ENCODE measurements at places on chromosomes 3 and 15.

DNA sequence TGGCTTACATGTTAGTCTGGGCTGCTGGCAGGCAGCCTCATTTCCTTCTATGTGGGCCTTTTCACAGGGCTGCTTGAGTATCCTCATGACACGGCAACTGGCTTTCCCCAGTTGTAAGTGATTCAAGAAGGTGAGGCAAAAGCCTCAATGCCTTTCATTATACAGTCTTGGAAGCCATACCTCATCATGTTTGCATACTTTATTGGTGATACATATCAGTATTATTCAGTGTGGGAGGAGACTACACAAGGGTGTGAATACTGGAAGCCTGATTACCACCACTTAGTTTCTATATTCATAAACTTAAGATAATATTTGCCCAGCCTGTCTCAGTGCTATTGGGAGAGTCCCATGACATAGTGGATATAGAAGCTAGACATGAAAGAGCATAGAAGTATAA lies 346.8 kb downstream of the SOX2 start:
- DNase-seq: no peak

- no peak for DNase-seq
Observed at GRCh38 chr3:172018364-172018763, 21.0 kb upstream of the FNDC3B start.

DNA sequence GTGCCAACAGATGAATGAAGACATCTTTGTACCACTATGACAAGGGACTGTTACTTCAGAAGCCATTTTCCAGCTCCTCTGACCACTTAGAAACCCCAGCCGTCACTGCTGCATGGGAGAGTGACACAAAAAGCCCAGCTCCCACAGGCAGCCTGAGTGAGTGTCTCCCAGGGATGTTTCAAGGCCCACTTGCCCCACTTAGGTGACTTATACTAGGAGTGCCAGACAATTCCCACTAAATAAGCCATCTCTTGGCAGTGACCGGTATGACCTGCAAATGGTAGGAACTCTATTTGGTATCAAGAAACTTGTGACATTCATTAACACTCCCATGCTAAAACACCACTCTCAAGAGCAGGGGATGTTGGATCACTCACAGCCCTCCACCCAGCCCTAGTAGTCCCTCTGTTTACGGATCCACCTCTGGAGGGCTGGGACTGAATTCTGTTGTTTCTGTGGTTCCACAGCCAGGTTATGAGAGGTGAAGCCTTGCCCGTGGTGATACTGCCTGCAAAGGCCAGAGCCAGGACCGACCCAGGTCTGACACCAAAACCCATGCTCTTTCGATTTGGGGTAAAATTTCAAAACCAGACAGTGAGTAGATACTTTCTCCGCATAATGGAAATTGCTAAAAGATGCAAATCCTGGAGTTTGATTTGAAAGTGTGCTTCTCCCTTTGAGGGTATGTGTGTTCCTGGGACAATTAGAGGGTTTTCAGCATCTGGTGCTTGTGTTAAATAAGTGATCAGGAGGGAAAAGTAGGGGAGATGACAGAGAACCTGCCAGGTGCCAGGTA lies 14.5 kb downstream of the RBP1 start:
- no peak for DNase-seq

DNA sequence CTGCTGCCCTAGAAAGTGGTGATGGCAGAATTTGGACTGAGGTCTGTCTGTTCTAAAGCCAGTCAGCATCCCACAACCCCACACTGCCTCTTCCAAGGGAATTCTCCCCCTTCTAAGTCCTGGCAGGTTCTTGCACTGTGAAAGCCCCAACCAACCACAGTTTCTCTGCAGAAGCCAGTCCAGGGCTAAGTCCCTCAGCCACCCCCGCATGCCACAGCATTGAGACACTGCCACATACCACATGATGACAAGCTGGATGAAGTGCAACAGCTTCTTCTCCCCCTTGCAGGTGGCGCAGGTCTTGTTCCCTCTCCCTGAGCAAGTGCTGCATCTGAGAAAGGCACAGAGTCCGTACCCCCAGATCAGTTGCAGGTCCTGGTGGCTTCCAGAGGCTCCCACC lies 18.6 kb downstream of the SSUH2 start:
- no peak for DNase-seq

- no peak for DNase-seq
Observed at GRCh38 chr3:146611096-146611495, 6.0 kb upstream of the PLSCR5 start.

All from COR-L47 (cell line).